ENCODE measurements at places on chromosomes 7 and 10. TPM values are rescaled to one million over a fixed set of nuclear protein-coding genes. Genes with fewer than 3 reads are reported as not detected.

The TNS3 gene
- 77.4 TPM for total RNA-seq

The SLC18A3 gene
- total RNA-seq: not detected

The CDK5 gene
- total RNA-seq: 37.0 TPM

The PDLIM1 gene
- total RNA-seq: 155 TPM

The VENTX gene
- not detected for total RNA-seq

The UPK3B gene
- total RNA-seq: 20.7 TPM

The TET1 gene
- total RNA-seq: 0.52 TPM

The OPALIN gene
- not detected for total RNA-seq

The TRRAP gene
- total RNA-seq: 17.8 TPM

The MRC1 gene
- total RNA-seq: not detected

The FASTK gene
- total RNA-seq: 74.7 TPM

The GPNMB gene
- 3.0 TPM for total RNA-seq

The CC2D2B gene
- total RNA-seq: not detected

The GRID1 gene
- total RNA-seq: 0.42 TPM

The MKI67 gene
- 73.1 TPM for total RNA-seq

The NKX1-2 gene
- total RNA-seq: 0.05 TPM

The NPFFR1 gene
- total RNA-seq: not detected

The NEURL1 gene
- total RNA-seq: 0.18 TPM

The NPY gene
- total RNA-seq: not detected

The FAM24B gene
- total RNA-seq: 12.9 TPM

The INPP5A gene
- total RNA-seq: 13.7 TPM

The CPN1 gene
- 0.21 TPM for total RNA-seq

The HMX3 gene
- not detected for total RNA-seq

The SVIL gene
- total RNA-seq: 21.9 TPM

The UFSP1 gene
- total RNA-seq: 7.4 TPM

The WDR86 gene
- total RNA-seq: 0.19 TPM

The TAC1 gene
- not detected for total RNA-seq

The ATAD1 gene
- total RNA-seq: 46.0 TPM

The PNLIPRP1 gene
- total RNA-seq: not detected

The CALML5 gene
- not detected for total RNA-seq

The SFTPA1 gene
- not detected for total RNA-seq

The FOXK1 gene
- 11.3 TPM for total RNA-seq

The ASZ1 gene
- total RNA-seq: not detected

The AGAP4 gene
- 7.9 TPM for total RNA-seq

The PNLIP gene
- not detected for total RNA-seq

The BMPER gene
- 6.3 TPM for total RNA-seq

The MCM10 gene
- total RNA-seq: 27.1 TPM

The CDK1 gene
- 91.7 TPM for total RNA-seq

The HOXA2 gene
- 0.99 TPM for total RNA-seq

The TMEM178B gene
- total RNA-seq: 1.1 TPM

The ZP3 gene
- total RNA-seq: 19.7 TPM

The TUBB8 gene
- not detected for total RNA-seq

The STEAP4 gene
- total RNA-seq: not detected

The KIF11 gene
- 39.3 TPM for total RNA-seq

The SLC16A9 gene
- total RNA-seq: 0.09 TPM

The NAT16 gene
- 0.06 TPM for total RNA-seq

The CNTNAP2 gene
- total RNA-seq: not detected

The UCMA gene
- not detected for total RNA-seq

The HTR5A gene
- total RNA-seq: not detected

The MRPS33 gene
- total RNA-seq: 118 TPM

The CALHM3 gene
- 0.38 TPM for total RNA-seq

The GIMAP7 gene
- not detected for total RNA-seq

The GRK5 gene
- total RNA-seq: 13.2 TPM

The PTF1A gene
- not detected for total RNA-seq

The SEMA3C gene
- 58.4 TPM for total RNA-seq

The ICA1 gene
- 0.85 TPM for total RNA-seq

The HOXA3 gene
- total RNA-seq: 8.1 TPM

The DENND11 gene
- 7.1 TPM for total RNA-seq

The HOXA10 gene
- 7.5 TPM for total RNA-seq
